ENCODE measurements at places on chromosomes 4 and X.

- DNase-seq: no peak
These were observed 83.0 kb upstream of the CBR4 start for GRCh38 chr4:169092889-169093522.

GRCh38 chr4:115770046-115770543 lies 656.7 kb upstream of the NDST4 start:
- no peak for DNase-seq

DNA sequence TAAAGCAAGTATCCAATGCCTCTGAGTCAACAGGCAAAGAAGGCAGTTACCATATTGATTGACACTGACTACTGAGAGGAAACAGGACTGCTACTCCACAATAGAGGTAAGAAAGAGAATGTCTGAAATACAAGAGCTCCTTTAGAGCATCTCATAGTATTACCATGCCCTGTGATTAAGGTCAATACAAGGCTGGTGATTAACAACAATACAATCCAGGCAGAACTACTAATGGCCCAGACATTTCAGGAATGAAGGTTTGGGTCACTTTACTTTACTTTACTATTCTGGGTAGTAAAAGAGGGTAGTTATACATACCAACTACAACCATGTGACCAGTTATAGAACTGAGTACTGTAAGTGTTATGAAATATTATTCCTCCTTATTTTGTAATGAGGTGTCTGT lies 44.5 kb downstream of the BRWD3 start:
- no peak for DNase-seq

GRCh38 chr4:7745301-7745885 lies 194.3 kb downstream of the AFAP1 start:
- no peak for DNase-seq

- no peak for DNase-seq
These were observed at the start of gene CHRDL1 for GRCh38 chrX:110795645-110796406. CHRDL1 (minus strand) TSS chrX:110795817; CDS start chrX:110792181, 3,636 bp downstream.

DNA sequence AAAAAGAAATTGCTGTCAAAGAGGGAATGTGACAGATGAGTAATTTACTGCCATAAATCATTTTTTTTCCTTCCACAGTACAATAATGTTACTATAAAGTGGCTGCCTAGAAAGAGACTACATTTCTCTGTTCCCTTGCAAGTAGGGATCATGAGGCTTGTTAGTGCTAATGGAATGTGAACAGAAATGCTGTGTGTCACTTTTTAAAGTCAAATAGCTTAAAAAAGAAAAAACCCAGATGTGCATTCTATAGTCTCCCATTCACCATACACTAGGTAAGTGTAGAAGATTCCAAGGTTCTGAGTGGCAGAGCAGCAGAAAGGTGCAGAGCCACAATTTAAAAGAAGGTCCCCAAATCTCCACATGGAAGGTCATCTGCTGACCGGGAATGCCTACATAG lies 328.4 kb downstream of the CAMK2D start:
- no peak for DNase-seq

DNA sequence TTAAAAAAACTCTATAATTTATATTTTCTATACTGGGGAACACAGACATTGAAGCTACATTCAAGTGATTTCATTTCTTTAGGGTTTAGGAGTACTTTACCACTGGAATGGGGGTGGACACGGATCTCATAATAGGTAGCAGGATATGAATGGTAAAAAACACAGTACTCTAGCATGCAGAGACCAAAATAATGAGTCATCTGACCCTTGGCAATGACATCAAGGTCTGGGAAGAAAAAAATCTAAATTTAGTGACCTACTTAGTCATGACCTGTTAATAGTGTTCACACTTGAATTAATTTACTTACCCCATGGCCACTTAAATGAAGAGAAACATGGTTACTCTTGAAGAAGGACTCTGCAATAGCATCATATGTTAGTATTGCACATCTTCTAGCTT lies 187.9 kb downstream of the EPHA5 start:
- no peak for DNase-seq

Data from NCI-H2081 treated with DMSO at 0.1 percent for 48 hours (cell line).